ENCODE measurements at places on chromosomes 1 and 21.

DNA sequence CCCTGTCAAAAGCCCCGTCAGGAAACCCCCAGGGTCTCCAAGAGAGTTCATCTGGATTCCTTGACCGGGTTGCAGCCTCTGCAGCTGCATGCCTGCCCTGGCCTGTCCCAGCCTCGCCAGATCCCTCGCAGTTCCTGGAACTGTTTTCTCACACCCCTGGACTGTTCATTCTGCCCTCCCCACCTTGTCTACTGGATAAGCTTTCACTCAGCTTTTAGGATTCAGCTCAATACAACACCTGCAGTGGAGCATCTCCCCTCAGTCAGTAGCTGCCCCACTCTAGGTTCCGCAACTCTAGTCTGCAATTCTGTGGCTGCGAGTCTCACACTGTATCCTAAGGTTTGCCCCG is 67.2 kb downstream of the FAM163A start:
- no peak for DNase-seq

DNA sequence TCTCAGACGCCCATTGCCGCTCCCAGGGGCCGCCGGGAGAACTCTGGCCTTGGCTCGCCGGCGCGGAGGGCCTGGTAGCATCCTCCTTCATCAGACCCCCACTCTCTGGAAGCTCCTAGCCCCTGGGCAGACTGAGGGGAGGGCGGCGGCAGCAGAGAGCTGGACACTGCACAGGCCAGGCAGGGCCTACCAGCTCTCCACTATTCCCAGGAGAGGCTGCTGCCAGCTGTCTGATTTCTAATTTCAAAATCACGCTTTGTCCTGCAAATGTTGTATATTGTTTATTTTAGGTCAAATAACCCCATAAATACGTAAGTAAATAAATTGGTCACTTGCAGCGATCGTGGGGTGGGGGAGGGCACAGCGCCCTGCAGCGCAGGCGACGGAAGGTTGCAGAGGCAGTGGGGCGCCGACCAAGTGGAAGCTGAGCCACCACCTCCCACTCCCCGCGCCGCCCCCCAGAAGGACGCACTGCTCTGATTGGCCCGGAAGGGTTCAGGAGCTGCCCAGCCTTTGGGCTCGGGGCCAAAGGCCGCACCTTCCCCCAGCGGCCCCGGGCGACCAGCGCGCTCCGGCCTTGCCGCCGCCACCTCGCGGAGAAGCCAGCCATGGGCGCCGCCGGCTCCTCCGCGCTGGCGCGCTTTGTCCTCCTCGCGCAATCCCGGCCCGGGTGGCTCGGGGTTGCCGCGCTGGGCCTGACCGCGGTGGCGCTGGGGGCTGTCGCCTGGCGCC is at the start of gene MTARC1:
MTARC1 (plus strand) TSS at position 577 of the 732 bp plus-strand sequence; CDS start at position 609, 32 bp downstream.
- DNase-seq, result peak; percentile 39

- no peak for DNase-seq
Observed at GRCh38 chr1:170196490-170197236, 50.9 kb downstream of the NTMT2 start.

GRCh38 chr1:214698559-214698958 is 95.6 kb downstream of the CENPF start:
- DNase-seq, result no peak

GRCh38 chr1:240701412-240701811 is 89.5 kb upstream of the GREM2 start:
- DNase-seq, result no peak

- no peak for DNase-seq
Observed at GRCh38 chr1:25206201-25206600, 26.1 kb downstream of the SYF2 start.

DNA sequence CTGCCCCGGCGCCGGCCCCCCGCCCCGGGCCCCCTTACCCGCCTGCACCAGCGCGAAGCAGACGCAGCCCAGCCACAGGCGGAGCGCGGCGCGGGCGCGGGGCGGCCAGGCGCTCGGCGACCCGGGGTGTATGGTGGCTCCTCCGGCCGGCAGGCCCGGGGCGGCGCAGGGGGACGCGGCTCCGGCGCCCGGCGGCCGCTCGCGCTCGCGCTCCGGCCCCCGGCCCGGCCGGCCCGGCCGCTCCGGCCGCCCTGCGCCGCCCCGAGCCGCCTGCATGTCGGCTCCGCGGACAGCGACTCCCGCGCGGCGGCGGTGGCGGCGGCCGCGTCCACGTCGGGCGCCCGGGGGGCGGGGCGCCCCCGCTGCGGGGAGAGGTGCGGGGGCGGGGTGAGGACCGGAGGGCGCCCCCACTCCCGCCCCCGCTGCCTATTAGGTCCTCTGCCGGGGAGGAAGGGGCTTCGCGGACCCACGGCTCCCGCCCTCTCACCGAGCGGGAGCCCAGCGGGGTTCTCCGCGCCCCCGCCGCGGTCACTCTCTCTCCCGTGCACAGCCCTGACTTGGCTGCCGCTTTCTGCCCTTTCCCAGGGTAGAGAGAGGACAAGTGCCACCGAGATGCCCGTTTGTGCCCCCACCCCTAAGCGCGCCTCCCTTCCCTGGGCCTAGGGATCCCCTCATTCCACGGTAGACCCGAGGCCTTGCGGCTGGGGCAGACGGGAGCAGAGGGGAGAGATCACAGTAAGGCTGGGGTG is at the start of gene FNDC5:
FNDC5 (minus strand) TSS at position 298 of the 749 bp plus-strand sequence.
- no peak for DNase-seq

- no peak for DNase-seq
Observed at GRCh38 chr21:33831962-33832659, 83.5 kb downstream of the ATP5PO start.

DNA sequence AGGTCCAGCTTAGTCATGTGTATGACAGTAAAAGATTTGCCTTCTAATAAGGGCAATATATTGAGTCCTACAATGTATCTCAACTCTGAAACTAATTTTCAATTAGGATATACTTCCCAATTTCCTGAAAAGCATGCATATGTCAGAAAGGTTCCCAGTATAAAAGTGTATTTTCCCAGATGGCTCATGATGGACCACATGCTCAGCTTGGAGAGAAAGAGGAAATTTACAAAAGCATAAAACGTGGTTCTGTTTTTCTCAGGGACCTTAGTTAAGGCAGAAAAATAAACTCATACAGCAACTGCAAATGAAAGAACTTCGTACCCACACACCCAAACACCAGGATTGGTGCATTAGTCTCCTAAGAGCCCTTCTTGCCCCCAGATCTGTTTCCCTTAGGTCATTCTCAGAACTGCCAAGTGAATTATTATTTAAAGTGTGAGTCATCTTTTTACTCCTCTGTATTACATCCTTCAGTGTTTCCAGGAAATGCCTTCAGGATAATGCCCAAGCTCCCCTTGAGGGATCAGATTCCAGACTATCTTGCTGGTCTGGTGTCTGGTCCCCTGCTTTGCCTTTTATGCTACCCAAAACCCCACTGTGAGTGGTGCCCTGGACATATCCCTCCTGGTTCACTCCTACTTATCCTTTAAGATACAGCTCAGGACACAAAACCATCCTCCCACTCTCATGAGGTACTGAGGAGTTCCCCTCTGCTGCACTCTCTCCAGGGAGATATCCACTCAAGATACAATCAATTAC is 57.4 kb downstream of the SSX2IP start:
- DNase-seq, result peak; percentile 22

DNA sequence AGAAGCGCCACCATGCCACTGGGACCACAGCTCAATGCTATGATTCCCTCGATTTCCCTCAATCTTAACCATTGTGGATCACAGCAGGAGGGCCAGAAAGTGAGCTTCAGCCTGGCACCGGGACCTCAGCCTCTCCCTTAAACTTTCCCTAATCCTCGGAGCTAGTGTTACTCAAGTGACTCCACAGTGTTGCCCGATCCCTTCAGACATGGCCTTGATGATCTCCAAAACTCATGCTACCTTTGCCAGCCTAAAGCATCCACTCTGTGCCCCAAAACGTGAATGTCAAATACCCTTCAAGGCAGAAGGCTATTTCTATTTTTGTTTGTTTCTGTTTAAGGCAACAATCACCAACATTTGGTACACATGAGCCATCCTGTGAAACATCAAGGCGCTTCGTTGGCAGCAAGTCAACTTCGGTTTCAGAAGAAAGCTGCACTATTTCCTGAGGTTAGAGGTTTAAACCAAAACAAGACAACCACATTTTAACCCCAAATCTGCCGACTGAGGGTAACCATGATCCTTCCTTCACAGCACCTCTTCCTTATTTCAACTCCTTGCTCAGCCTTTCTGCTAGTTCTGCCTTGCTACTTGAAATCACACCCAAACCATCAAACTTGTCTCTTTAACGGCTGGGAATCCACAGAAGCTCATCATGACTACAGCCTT is 94.4 kb upstream of the KRTAP19-8 start:
- no peak for DNase-seq

- no peak for DNase-seq
Observed at GRCh38 chr1:161032409-161032808, 6.4 kb downstream of the TSTD1 start.

DNA sequence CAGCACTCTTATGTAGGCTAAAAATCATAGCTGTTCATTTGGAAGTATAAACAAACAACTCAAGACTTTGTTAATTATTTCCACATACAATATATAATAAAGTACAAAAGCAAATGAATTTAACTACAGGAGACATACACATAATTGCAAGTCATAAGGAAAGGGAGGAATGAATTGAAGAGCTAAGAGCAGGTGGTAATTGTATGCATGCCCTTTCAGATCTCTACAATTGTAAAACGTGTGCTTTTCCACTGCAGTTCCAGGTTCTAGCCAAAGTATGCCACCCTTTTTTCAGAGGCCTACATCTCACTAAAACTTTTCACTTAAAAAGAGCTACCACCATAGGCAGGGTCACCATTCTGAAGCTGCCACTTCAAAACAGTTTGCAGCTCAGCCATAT is 42.8 kb upstream of the HP1BP3 start:
- DNase-seq, result no peak

DNA sequence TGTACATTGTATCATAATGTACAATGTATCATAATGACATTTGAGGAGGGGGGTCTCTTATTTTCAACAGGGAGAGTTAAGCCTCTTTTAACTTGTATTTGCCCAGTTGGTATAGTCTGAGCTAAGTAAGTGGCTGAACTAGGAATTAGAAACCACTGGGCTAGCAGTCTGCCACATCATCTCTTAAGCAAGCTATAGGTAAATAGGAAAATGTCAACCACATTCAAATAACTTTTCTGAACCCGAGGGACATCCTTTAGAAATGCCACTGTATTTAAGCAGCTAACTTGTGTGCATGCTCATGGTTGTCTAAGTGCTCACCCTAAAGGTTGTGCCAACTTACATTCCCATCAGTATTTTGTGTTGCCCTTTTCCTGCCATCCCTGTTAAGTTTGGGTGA is 35.5 kb upstream of the ASB17 start:
- no peak for DNase-seq

GRCh38 chr1:86448670-86449069 is 20.1 kb upstream of the CLCA1 start:
- DNase-seq, result no peak

GRCh38 chr1:183652547-183653461 is at the start of gene APOBEC4:
Gene APOBEC4 (minus strand): TSS chr1:183653316. CDS start chr1:183648781, 4,535 bp downstream.
- peak; percentile 29 for DNase-seq

- peak; percentile 75 for DNase-seq
Observed at GRCh38 chr1:28437264-28437923, 67.9 kb downstream of the PHACTR4 start.
